D721Med (cell line): ENCODE measurements at places on chromosomes 11 and 22.

GRCh38 chr11:27348340-27348873, 14.6 kb downstream of the CCDC34 start:
- no peak for DNase-seq

GRCh38 chr11:73387594-73388264, 11.5 kb downstream of the RELT start:
- DNase-seq: no peak

GRCh38 chr22:36049678-36049997, 21.0 kb upstream of the RBFOX2 start:
- no peak for DNase-seq

DNA sequence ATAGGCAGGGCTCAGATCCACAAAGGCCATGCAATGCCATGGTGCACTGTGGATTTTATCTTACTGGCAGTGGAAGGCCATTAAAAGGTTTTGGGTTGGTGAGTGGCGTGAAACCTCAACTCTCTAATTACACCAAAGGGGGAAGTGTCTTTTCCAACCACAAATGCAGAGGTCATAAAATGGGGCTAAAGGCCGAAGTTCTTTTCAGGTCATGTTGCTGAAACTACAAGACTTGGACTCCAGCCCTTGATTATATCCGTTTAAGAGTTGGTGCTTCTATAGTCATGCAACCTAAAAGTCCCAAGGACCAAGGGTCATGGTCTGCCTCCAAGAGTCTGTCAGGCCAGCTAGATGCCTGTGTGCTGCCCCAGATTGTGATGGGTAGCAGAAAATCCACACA, 434.3 kb downstream of the RAB38 start:
- DNase-seq: no peak
